ENCODE measurements at places on chromosomes 2 and 18.
A peak's percentile ranks its signal among the peaks of the same experiment; 100 is the strongest.

DNA sequence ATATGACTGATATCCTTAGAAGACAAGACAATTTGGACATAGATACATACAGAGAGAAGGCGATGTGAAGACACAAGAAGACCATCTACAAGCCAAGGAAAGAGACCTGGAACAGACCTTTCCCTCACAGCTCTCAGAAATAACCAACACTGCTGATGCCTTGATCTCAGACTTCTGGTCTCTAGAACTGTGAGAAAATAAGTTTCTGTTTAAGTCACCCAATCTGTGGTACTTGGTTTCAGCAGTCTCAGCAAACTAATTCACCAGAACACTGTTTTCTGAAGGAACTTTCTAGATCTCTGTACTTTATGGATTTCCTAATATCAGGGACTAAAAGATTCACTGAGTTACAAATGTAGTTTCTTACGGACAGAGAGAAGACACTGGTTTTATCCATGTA, 58.8 kb downstream of the NAB1 start:
- no peak for DNase-seq

- DNase-seq, result peak; percentile 96
These were observed 118.1 kb upstream of the EPAS1 start for GRCh38 chr2:46179037-46179621.

DNA sequence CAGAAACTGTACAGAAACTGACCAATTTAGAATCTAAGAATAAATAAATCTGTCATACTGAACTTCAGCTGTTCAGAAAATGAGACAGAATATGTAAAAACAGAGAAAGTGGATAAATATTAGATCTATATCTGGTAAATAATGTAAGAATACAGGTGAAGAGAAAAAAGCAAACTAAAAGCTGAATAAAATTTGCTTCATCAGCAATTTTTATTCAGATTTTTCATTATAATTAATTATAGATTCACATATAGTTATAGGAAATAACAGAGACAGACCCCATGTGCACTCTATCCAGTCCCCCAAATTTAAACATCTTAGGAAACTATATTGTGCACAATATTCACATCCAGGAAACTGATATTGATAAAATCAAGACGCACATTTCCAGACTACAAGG, 299.2 kb downstream of the EXOC6B start:
- DNase-seq, result no peak

GRCh38 chr18:68448736-68449135, 266.2 kb downstream of the TMX3 start:
- peak; percentile 77 for DNase-seq

Data from NCI-H226 (cell line).